Stimulated activated CD4-positive, alpha-beta T cell treated with anti-CD3 and anti-CD28 coated beads, Interleukin-2, amount 100 ng/mL, for 48 hours (primary cell): ENCODE measurements at places on chromosomes 4 and X.

DNA sequence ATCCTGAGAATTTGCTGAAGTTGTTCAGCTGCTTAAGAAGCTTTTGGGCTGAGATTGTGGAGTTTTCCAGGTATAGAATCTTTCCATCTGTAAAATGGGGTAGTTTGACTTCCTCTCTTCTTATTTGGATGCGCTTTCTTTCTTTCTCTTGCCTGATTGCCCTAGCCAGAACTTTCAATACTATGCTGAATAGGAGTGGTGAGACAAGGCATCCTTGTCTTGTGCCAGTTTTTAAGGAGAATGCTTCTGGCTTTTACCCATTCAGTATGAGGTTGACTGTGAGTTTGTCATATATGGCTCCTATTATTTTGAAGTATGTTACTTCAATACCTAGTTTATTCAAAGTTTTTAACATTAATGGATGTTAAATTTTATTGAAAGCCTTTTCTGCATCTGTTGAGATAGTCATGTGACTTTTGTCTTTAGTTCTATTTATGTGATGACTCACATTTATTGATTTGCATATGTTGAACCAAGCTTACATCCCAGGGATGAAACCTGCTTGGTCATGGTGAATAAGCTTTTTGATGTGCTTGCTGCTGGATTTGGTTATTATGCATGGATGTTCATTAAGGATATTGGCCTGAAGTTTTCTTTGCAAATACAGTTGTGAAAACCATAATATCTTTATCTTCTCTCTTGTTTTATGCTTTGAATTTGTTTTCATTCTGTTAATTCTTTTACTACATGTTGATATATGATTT is 573.8 kb upstream of the NDST4 start:
- no peak for DNase-seq

DNA sequence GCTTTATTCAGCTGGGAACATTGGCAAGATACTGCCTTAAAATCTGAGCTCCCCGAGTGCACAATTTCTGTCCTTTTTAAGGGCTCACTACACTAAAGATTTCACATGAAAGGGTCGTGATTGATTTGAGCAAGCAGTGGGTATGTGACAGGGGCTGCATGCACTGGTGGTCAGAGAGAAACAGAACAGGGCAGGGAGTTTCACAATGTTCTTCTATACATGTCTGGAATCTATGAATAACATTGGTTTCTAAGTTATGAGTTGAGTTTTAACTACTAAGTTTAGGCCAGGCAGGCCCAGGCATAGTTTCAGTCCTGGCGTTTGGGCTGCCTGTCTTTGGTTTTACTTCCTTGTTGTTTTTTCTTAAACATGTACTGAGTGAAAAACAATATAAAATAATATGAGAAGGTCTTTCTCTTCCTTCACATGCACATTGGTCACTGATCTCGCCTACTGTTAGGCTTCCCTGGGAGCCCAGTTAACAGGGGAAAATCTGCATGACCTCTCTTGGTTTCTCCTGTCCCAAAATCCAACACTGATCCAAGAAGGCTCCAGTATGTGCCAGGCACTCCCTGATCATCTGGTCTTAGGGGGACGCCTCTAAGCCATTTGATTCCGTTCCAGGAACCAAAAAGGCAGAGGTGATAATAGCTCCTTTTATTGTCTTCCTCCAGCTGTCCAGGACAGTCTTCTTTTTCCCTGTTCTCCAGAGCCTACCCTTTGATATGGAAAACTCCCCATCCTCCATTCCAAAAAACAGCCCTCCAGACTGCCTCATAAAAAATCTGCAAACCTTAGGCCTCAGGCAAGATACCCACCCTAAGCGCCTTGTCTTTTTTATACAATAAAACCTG is at the start of gene UGT2B17:
TSS of gene UGT2B17 (minus strand) at position 51 of the 854 bp plus-strand sequence. CDS start 7,838 bp downstream, outside the sequence.
- DNase-seq, result no peak

- no peak for DNase-seq
Observed at GRCh38 chr4:118759481-118759880, 74.3 kb downstream of the METTL14 start.

DNA sequence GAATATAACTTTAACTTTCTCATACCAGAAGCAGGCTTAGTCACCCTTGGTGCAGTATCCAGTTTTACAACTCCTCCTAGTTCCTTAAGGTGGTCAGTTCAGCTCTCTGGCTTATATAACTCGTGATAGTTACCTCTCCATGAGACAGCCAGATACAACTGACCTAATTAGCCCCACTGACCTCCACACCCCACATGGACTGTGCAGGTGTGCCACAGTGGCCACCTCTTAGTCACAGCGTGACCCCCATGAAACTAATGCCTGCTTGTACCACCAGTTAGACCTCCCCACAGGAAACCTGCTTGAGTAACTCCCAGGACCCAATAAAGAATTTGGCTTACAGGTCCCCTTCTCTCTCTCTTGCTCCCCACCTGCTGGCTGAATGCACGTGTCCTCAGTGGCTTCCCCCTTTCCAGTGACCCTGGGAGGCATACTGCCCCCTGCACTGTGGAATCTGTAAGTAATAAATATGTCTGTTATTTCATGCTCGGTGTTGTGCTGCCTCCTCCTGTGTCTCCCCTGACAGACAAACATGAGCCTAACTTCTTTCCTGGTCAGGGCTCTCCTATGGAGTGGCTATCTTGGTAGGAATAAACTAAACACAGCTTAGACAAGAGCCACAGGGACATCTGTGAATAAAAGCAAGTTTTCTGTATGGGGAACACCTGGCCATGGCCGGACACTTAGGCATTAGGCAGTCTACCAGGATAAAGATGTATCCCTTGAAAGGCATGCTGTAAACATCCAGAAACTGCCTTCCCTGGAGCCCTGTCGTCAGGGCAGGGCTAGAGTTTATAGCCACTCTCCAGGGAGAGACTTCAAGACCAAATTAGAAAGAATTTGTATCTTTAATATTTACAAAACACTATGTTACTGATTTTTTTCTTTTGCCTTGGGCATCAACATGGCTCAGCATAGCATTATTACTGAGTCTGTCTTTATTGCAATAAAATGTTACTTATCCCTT is 209.7 kb upstream of the BOD1L1 start:
- no peak for DNase-seq

GRCh38 chr4:15610855-15611254 is 44.3 kb downstream of the FBXL5 start:
- no peak for DNase-seq

GRCh38 chr4:25874655-25875054 is 11.9 kb upstream of the SEL1L3 start:
- no peak for DNase-seq

- DNase-seq, result no peak
Observed at GRCh38 chr4:95462921-95463320, 85.9 kb downstream of the UNC5C start.

DNA sequence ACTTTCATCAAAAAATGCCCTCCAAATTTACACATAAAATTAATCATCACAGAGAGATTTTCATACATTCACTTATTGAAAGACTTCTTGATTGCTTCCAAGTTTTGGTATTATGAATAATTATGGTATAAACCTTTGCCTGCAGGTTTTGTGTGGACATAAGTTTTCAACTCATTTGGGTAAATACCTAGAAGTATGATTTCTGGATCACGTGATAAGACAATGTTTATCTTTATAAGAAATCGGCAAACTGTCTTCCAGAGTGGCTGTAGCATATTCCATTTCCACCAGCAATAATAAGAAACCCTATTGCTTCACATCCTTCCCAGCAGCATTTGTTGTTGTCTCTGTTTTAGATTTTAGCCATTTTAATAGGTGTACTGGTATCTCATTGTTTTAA is 1507.0 kb upstream of the IGFBP7 start:
- DNase-seq, result no peak

- DNase-seq, result no peak
Observed at GRCh38 chrX:118736394-118737010, 9.1 kb downstream of the IL13RA1 start.

GRCh38 chr4:108029731-108030130 is 40.0 kb downstream of the HADH start:
- DNase-seq, result no peak

- DNase-seq, result no peak
Observed at GRCh38 chr4:152392079-152392478, 143.8 kb downstream of the FBXW7 start.

- no peak for DNase-seq
Observed at GRCh38 chrX:91434351-91435168, at the start of gene PABPC5. TSS of gene PABPC5 (plus strand) at chrX:91434839. CDS start at chrX:91435578, 739 bp downstream.

DNA sequence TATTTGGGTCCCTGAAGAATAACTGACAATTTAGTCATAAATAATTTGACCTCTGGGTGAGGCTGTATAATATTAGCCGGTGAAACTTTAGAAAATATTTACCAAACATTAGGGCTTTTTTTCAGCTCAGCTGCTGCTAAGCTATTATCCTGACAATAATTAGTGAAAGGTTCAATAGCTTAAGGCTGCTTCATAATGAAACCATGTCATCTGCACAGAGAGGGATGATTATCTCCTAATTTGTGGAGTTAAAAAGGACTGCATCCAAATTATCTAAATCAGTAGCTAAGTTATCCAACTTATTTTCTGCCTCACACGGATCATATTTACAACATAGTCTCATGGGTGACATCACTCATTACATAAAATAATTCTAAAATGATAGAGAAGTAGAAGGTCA is 1249.8 kb downstream of the RAPGEF2 start:
- no peak for DNase-seq

DNA sequence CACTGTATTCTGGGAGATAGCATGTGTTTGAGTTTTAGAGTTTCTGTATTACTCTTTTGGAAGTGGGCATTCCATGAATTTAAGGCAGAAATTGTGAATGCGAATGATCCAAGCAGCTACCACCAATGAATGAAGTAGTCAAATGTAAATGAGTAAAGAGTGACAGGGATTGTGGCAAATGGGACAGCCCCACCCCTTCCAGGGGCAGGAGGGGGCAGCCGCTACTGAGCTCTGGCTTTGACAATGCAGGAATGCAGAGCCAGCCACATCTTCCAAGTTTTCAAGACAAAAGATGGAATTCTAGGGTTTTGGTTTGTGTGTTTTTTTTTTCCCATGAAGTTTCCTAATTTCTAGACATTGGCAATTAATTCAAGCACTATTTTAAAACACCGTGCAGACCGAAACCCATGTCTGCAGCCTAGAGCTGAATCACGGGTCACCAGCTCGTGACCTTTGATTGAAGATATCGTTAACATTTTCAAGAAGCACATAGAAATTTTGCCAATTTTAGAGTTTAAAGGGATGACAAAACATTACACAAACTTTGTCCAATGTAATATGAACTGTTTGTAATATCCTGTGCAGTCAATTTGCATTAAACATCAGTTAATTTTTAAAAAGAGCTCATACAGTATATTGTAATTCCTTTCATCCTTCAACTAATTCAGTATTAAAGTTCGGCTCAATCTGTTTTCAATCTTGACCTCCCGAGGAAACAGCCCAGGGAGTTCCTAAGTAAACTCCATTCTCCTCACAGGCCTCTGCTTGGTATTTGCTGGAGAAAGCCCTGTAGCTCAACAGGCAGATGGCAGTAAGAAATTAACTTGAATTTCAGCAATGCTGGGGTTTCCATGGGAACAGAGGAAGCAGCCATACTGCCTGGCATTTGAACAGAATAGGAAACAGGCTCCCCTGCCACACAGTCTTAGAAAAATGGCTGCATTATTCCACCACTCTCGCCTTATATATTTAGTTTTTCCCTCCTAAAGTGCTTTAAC is 83.4 kb downstream of the UCHL1 start:
- DNase-seq, result no peak

DNA sequence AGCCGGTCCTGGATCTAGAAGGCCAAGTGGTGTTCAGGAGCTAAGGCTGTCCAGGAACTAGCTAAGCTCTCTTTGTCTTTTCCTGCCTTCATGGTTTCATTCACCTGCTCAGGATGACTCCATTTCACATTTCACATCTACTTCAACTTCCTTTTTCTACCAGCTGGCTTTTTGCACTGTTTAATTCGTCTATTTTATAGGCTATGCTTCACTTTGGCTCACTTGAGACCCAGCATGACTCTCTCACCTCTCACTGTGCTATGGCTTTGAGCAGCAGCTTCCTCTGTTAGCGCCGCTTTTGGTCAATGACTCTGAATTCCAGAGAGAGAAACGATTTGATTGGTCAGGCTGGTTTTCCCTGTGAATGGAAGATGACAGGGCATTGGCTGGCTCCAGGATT is 213.5 kb upstream of the CLNK start:
- no peak for DNase-seq

GRCh38 chr4:81348086-81348777 is 123.5 kb downstream of the RASGEF1B start:
- no peak for DNase-seq

GRCh38 chr4:148061141-148061481 is 329.2 kb downstream of the ARHGAP10 start:
- no peak for DNase-seq

DNA sequence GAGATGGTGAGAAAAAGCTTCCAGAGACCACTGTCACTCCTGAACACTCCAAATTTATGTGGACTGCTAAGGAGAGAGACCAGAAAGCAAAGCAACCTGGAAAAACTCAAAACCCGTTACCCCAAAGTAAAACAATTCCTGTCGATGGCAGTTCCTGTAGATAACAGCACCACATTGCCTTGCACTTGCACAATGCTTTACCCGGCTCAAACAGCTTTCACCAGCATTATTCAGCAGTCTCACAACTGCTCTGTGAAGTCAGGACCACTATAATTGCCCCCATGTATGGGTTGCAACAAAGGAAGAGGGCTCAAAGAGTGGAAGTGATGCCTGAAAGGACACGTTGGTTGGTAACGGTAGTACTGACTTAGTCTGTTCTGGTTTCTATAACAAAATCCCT is 234.8 kb downstream of the BCOR start:
- DNase-seq, result no peak

GRCh38 chrX:124211312-124211942 is 121.0 kb upstream of the TEX13D start:
- DNase-seq, result no peak

GRCh38 chrX:103624111-103624510 is 4.7 kb upstream of the TCEAL1 start:
- no peak for DNase-seq

- DNase-seq, result no peak
Observed at GRCh38 chr4:143348233-143349077, 11.8 kb downstream of the GAB1 start.

DNA sequence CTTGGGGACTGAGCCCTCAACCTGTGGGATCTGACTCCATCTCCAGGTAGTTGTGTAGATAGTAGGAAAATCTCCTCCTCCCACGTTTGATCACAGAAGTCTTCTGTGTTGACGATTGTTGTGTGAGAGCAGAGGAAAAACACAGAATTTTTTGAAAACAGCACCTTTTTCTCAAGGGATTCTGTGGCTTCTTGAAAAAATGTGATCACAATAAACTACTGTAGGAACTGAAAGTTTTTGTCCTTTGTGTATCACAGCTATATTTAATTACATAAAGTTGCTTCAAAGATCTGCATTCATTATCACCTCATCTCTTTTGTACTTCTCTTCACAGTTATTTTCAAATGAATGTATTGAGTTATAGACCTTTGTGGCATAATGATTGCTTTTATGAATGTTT is 85.1 kb downstream of the AFF1 start:
- DNase-seq, result no peak

GRCh38 chrX:136768469-136769084 is 12.2 kb downstream of the ARHGEF6 start:
- DNase-seq, result peak; percentile 35

DNA sequence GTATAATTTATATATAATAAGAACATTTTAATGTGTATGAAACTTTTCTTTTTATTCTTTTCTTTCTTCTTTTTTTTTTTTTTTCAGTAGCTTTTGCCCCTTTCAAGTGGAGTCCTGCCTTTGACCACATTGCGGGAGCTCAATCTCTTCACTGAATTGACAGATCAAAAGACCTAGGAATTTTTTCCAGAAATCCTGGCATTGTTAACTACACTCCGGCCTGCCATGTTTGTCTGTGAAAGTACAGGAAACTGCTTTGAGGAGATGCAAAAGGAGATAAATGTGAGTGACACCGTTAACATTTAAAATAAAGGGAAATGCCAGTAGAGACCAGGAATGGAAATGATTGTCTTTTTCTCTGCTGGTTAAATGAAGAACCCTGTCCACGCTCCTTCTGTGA is 159.3 kb upstream of the VCX3A start:
- no peak for DNase-seq
